Type B pancreatic cell (in vitro differentiated cells): ENCODE measurements at places on chromosomes 4 and X. TPM values are rescaled to one million over a fixed set of nuclear protein-coding genes. Genes with fewer than 3 reads are reported as not detected.
A peak's percentile ranks its signal among the peaks of the same experiment; 100 is the strongest.

- no peak for DNase-seq
- H3K4me3 ChIP-seq: no peak overlapping the region
- H3K27ac ChIP-seq: no peak overlapping the region
- H3K4me1 ChIP-seq: no peaks in the 10 kb centered on the region
- no peaks in the 10 kb centered on the region for H3K36me3 ChIP-seq
- H3K27me3 ChIP-seq: no peaks in the 10 kb centered on the region
Measured at GRCh38 chr4:180999217-180999616, 1244.0 kb upstream of the TENM3 start.

DNA sequence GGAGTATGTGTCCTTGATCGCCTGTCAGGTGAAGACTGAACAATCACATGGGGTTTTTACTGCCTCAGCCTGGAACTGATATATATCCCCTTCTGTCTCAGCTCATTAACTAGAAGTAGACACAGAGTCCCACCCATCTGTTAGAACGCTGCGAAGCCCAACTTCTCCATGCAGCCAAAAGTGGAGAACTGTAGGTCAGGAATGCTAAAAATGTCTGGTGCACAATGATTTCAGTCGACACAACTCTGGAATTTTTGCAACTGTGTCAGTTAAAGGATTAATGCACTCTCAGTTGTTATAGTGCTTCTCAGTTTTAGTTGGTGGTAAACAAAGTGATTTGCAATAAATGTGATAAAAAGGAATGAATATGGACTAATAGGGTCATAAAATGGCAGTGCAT is 287.2 kb downstream of the INPP4B start:
- no peaks in the 10 kb centered on the region for H3K27me3 ChIP-seq
- H3K4me3 ChIP-seq: no peak overlapping the region
- no peaks in the 10 kb centered on the region for H3K36me3 ChIP-seq
- DNase-seq: no peak
- peaks cover 6% of the 10 kb centered on the region for H3K4me1 ChIP-seq

DNA sequence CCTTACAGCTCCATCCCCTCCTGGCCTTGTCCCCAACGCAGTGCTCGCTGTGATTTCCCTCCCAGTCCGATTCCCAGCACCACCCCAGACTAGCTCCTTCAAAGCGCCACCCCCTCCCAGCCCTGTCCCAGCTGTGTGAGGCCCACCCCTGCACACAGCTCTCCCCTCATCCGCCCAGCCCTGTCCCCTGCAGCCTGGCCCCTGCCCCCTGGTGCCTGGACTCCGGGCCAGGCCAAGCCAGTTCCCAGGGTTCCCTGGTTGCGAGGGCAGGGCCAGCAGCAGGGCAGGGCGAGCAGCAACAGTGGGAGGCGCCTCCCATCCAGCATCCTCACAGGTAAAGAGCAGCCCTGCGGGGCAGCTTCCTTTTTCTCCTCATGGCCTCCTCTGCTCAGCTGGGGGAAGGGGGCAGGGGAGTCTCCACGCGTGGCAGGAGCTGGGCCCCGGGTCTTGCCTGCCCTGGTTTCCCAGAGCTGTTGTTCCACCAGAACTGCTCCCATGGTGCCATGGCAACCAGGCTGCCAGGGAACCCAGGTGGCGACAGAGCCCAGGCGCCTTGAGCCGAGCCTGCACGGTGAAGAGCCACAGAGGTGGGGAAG is 24.8 kb downstream of the IQSEC2 start:
- no peaks in the 10 kb centered on the region for H3K27me3 ChIP-seq
- peaks cover 4% of the 10 kb centered on the region for H3K36me3 ChIP-seq
- no peak for DNase-seq
- H3K4me3 ChIP-seq: no peak overlapping the region

DNA sequence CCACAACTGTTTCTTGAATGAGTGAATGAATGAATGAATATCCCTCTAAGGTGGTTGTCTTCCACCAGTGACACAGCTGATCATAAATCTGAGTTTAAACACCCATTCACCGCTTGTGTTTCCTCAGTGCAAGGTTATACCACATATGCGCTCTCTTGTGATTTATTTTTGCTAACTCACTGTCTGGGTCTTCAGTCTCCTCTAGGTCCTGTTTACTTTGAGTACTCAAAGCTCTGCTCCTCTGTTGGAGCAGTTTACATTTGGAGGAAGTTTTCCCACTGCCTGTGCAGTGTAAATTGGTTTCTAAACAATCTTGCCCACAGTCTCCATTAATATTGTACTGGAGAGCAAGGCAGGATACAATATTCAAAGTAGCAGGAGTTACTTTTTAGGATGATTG is 212.6 kb upstream of the JADE1 start:
- peaks cover 36% of the 10 kb centered on the region for H3K4me1 ChIP-seq
- H3K36me3 ChIP-seq: peaks cover 10% of the 10 kb centered on the region
- no peak overlapping the region for H3K4me3 ChIP-seq
- peaks cover 6% of the 10 kb centered on the region for H3K27me3 ChIP-seq
- no peak overlapping the region for H3K27ac ChIP-seq

GRCh38 chrX:94576367-94577004 is 902.5 kb downstream of the FAM133A start:
- no peaks in the 10 kb centered on the region for H3K36me3 ChIP-seq
- H3K4me1 ChIP-seq: no peaks in the 10 kb centered on the region
- no peaks in the 10 kb centered on the region for H3K27me3 ChIP-seq
- H3K4me3 ChIP-seq: no peak overlapping the region

GRCh38 chr4:112515198-112516065 is 548 bp downstream of the NEUROG2 start:
- H3K27ac ChIP-seq: no peak overlapping the region
- H3K36me3 ChIP-seq: no peaks in the 10 kb centered on the region
- H3K4me3 ChIP-seq: peak overlapping the region; percentile 94
- DNase-seq: no peak
- peaks cover 25% of the 10 kb centered on the region for H3K4me1 ChIP-seq

- H3K4me3 ChIP-seq: peak overlapping the region; percentile 13
- no peaks in the 10 kb centered on the region for H3K27me3 ChIP-seq
- peaks cover 5% of the 10 kb centered on the region for H3K36me3 ChIP-seq
Measured at GRCh38 chr4:151418385-151418784, 9.4 kb downstream of the FHIP1A start.

DNA sequence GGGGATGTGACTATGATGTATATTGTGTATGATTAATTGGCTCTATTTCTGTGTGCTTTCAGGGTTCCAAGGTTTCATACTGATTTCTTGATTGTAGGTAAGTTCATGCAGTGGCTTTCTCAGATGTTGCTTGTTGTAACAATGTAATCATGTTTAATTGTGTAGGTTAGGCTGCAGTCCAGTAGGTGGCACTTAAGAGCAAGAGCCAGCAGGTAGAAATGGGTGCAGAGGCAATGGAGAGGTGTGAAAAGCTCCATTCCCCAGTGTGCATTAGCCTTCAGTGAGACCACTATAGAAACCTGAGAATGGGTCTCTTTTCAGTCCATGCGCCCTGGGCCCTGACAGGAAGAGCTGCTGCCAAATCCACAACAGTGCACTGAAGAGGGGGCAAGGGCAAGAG is 28.2 kb downstream of the DCAF12L2 start:
- no peak overlapping the region for H3K4me3 ChIP-seq
- DNase-seq: no peak
- H3K36me3 ChIP-seq: no peaks in the 10 kb centered on the region

GRCh38 chrX:2145692-2146367 is 354.9 kb downstream of the DHRSX start:
- no peaks in the 10 kb centered on the region for H3K4me1 ChIP-seq
- DNase-seq: no peak
- H3K27ac ChIP-seq: no peak overlapping the region
- H3K27me3 ChIP-seq: no peaks in the 10 kb centered on the region
- no peak overlapping the region for H3K4me3 ChIP-seq

GRCh38 chr4:123312951-123313592 is 83.5 kb upstream of the SPRY1 start:
- H3K36me3 ChIP-seq: peaks cover 17% of the 10 kb centered on the region
- no peak overlapping the region for H3K27ac ChIP-seq
- H3K27me3 ChIP-seq: no peaks in the 10 kb centered on the region
- H3K4me3 ChIP-seq: no peak overlapping the region

- no peaks in the 10 kb centered on the region for H3K27me3 ChIP-seq
- no peak overlapping the region for H3K4me3 ChIP-seq
- DNase-seq: no peak
- H3K27ac ChIP-seq: no peak overlapping the region
- no peaks in the 10 kb centered on the region for H3K4me1 ChIP-seq
Measured at GRCh38 chr4:152626790-152627189, 53.0 kb downstream of the TMEM154 start.

GRCh38 chrX:6738518-6739470 is 203.9 kb upstream of the VCX3A start:
- no peaks in the 10 kb centered on the region for H3K36me3 ChIP-seq
- H3K4me1 ChIP-seq: peaks cover 4% of the 10 kb centered on the region
- DNase-seq: no peak
- no peak overlapping the region for H3K4me3 ChIP-seq

GRCh38 chrX:148854306-148854705 is 353.9 kb downstream of the AFF2 start:
- no peak overlapping the region for H3K4me3 ChIP-seq
- H3K27me3 ChIP-seq: no peaks in the 10 kb centered on the region
- DNase-seq: no peak
- no peaks in the 10 kb centered on the region for H3K36me3 ChIP-seq
- H3K4me1 ChIP-seq: peaks cover 10% of the 10 kb centered on the region
- no peak overlapping the region for H3K27ac ChIP-seq

DNA sequence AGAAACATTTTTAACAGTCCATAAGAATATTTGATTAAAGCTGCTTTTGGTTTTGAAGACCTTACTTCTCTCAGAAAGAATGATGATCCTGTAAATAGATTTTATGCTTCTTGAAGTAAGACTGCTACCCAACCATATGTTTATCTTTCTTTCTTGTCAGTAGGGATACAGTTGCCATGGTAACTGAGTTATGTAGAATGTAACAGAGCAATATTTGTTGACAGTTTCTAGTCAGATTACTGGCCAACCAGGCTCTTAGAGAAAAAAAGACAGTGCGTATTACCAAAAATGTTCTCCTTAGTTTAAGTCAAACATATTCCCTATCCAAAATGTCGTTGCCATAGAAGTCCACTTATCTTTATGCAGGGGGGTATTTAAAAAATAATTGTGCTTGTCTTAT is 456.8 kb downstream of the PRR32 start:
- no peaks in the 10 kb centered on the region for H3K36me3 ChIP-seq
- H3K27ac ChIP-seq: no peak overlapping the region
- DNase-seq: no peak
- no peaks in the 10 kb centered on the region for H3K27me3 ChIP-seq

- no peak overlapping the region for H3K27ac ChIP-seq
- H3K4me1 ChIP-seq: no peaks in the 10 kb centered on the region
- peaks cover 3% of the 10 kb centered on the region for H3K27me3 ChIP-seq
- DNase-seq: no peak
- no peaks in the 10 kb centered on the region for H3K36me3 ChIP-seq
Measured at GRCh38 chrX:131958724-131959123, 64.4 kb upstream of the STK26 start.

DNA sequence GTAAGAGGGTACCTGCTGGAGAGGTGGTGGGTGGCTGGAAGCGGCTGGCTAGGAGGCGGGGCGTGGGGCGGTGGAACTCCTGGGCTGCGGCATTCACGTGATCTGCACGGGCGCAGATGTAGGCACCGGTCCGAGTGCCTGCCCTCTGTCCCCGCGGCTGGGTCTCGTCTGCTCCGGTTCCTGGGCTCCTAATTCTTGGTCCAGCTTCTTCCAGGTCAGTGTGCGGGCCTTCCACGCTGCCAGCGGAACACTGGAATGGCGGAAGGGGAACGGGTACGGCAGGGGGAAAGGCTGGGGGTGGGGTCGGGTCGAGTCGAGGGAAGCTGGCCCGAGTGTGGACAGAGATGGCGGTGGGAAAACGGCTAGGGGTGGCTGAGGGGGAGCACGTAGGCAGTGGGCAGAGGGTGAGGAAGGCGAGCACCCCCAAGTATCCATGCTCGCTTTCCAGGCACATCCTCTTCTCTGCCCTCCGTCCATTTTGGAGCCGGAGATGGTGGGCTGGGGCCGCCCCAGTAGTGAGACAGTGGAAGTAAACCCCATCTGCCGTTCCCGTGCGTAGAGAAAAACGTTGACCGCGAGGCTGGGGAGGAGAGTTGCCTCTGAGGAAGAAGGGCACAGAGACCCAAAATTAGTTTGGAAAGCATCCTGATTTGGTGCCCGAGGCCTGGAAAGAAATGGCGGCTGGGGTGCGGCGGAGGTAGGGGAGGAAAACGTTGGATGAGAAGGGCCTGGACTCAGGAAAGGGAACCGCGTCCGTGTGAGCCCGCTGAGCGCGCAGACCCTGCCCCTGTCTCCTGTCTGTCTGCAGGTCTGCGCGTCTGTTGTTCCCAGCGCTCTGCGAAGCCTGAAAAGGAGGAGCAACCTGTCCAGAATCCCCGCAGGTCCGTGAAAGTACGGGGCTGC is at the start of gene TCEAL4:
Gene TCEAL4, plus strand, starts transcription at position 105 of the 903 bp plus-strand sequence. CDS start 1,161 bp downstream, outside the sequence.
- peak within 1 kb of the TSS; percentile 95 for H3K4me3 ChIP-seq
- no peak for DNase-seq

- no peak overlapping the region for H3K27ac ChIP-seq
- DNase-seq: no peak
- no peaks in the 10 kb centered on the region for H3K4me1 ChIP-seq
- H3K36me3 ChIP-seq: no peaks in the 10 kb centered on the region
- H3K27me3 ChIP-seq: no peaks in the 10 kb centered on the region
- H3K4me3 ChIP-seq: no peak overlapping the region
Measured at GRCh38 chr4:170374770-170375169, 285.0 kb upstream of the AADAT start.

GRCh38 chrX:71098302-71098701 is 2.7 kb downstream of the FOXO4 start:
- no peak for DNase-seq
- H3K4me1 ChIP-seq: peaks cover 7% of the 10 kb centered on the region
- peak overlapping the region; percentile 31 for H3K4me3 ChIP-seq
- H3K27ac ChIP-seq: no peak overlapping the region
- no peaks in the 10 kb centered on the region for H3K36me3 ChIP-seq
- no peaks in the 10 kb centered on the region for H3K27me3 ChIP-seq

- no peaks in the 10 kb centered on the region for H3K4me1 ChIP-seq
- no peaks in the 10 kb centered on the region for H3K36me3 ChIP-seq
- no peak overlapping the region for H3K4me3 ChIP-seq
- peaks cover 55% of the 10 kb centered on the region for H3K27me3 ChIP-seq
Measured at GRCh38 chr4:27217261-27217769, 356.7 kb downstream of the STIM2 start.

GRCh38 chr4:78656968-78657445 is 105.4 kb downstream of the ANXA3 start:
- H3K36me3 ChIP-seq: no peaks in the 10 kb centered on the region
- H3K4me3 ChIP-seq: no peak overlapping the region
- DNase-seq: no peak
- peaks cover 16% of the 10 kb centered on the region for H3K4me1 ChIP-seq
- no peak overlapping the region for H3K27ac ChIP-seq

Gene PPP4R3C
- total RNA-seq: not detected in 2 replicates

Gene TBC1D8B
- total RNA-seq: 6.9 and 10.6 TPM in 2 replicates

Gene PPP1R2C
- not detected in 2 replicates for total RNA-seq

Gene MAGEA9B
- total RNA-seq: not detected in 2 replicates

Gene PRRG1
- 6.3 and 8.2 TPM in 2 replicates for total RNA-seq

Gene NUDT6
- 5.1 and 10.8 TPM in 2 replicates for total RNA-seq

Gene NPY1R
- 6.6 and 84.8 TPM in 2 replicates for total RNA-seq

Gene TSPAN6
- total RNA-seq: 99.3 and 140 TPM in 2 replicates

Gene CSAG2
- 0.40 TPM in 1 of 2 replicates, not detected in the other for total RNA-seq
